ENCODE measurements at places on chromosomes 2 and 18.

DNA sequence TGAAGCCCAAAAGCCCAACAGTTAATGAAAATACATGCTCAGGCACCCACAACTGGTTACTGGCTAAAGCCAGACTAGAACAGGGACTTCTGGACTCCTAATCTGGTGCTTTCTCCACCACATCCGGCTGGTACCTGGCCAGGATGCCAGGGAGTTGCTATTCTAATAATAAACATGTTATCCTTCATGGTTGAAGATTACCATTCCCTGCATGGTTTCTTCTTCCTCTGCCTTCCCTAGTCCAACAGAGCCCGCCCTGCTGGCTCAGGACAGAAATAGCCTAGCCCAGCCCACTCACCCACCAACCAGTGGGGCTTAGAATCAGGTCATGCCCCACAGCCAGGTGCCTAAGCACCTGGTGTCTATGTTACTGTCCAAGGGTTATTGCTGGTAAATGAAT, 184.2 kb downstream of the TMEM247 start:
- DNase-seq, result no peak

GRCh38 chr2:168850846-168851245, 39.4 kb downstream of the SPC25 start:
- DNase-seq, result no peak

DNA sequence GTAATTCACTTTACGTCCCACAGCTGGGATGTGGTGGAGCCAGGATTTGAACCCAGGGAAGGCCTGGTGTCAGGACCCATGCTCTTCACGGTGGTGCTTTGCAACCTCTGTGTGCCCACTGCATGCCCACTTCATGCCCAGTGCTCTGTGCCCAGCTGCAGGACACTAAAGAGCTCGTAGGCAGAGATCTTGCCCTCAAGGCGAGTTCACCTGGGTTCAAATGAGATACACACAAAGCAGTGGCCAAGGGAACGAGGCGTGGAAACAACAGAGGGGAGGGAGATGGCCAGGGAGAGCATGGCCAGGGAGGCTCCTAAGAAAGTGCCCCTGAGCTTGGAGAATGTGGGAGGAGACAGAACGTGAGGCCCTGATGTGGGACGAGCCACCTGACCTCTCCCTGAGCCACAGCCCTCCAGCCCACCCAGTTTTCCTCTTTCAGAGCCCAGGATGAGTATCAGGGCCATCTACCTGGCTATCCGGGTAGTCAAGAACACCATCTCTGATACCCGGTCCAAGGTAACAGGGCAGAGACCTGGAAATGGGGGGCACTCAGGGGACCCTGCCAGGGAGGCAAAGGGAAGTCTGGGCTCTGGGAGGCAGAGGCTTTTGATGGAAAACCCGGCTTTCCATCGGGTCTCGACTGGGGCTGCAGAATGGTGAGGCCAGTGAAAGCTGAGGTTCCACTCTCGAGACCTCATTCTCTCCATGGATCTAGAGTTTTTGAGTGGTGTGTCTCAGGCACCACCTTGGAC, 20.4 kb downstream of the MROH2A start:
- no peak for DNase-seq

- DNase-seq, result no peak
These were observed 67.9 kb upstream of the TMEM17 start for GRCh38 chr2:62573936-62574335.

DNA sequence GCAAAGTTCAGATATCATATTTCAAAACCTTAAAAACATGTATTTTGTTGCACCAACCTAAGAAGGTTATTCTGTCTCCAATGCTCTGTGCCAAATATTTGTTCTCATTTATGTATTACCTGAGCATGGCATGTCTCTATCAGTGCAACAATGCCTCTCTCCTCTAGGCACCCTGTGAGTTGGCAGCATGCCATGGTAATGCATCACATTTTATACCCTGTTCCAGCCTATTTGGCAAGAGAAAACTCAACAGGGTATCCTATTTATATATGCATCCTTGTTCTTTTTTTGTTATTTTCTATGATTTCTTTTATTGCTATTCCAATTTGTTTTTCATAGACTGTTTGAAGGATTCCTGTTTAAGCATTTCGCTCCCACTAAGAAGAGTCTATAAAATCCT, 126.3 kb upstream of the NRXN1 start:
- DNase-seq, result no peak

DNA sequence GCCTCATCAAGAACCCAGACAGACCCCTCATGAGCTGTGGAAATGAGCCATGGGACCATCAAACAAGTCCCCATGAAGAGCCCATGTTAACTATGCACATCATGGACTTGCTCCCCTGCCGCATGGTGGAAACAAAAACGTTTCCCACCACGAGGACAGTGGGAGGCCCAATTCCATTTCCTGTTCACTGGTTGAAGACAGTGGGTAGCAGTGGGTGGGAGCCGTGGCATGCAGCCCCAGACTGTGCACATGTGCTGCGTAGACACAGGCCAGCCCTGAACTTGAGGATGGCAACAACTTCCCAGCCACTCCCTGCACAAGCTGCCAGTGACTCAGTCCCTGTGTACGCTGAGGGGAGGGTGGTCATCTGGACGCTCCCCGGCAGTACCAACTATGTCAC, 108.4 kb upstream of the LMAN1 start:
- DNase-seq, result no peak

DNA sequence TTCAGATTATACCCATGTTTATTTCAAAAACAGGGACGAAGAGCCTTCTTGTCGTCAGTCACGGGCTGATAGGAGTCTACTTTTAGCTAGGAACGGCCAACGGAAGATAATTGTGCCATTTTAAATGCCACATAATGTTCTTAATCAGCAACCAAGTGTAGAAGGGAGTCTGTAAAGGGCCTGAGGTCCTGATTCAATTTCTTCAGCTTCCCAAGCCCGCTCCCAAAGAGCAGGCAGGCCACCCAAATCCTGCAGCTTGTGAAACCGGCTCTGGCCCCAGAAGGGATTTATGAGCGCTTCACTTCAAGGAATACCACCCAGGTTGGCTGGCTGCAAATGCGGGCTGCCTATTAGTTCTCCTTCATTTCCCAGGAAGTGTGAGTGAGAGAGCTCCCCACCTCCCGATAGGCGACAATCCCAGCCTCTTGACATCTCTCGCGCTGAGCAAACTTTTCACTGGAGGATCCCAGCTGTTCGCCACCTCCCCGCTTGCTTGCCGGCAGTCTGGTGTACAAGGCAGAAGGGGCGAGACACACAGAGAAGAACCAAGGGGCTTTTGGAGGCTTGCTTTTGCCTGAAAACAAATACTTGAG, 272.9 kb downstream of the CDH20 start:
- DNase-seq, result no peak

DNA sequence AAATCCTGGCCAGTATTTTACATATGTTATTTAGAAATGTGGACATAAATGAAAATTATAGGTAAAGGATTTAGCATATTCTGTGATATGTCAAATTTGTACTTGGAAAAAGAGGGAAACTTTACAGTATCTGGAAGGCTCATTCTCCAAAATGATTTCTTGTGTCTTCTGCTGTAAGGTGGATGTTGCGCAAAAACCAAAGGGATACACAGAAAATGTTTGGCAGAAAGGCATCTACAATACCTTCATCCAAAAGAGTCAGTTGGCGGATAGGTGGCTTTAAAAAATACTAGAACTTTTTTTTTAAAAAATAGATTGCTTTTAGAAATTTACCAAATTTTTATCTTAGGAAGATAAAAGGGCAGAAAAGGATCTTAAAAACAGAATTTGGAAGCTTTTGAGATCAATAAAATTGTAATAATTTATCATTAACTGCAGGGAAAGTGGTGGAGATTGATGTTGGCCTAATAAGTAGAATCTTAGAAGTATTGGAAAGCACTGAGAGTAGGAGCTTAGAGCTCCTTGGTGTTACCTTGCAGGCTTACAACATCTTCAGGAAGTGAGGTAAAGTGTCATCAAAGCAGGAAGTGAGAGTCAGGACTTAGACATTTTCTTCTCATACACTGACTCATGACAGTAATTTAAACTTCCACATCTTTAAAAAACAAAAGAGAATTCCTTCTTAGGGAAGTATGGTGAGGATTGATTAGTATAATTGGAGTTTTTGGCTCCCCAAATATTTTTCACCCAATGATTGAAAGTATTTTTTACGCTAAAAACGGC, 2.1 kb downstream of the NABP1 start:
- no peak for DNase-seq

GRCh38 chr2:11578081-11578948, 44.5 kb downstream of the GREB1 start:
- no peak for DNase-seq

GRCh38 chr2:95007822-95008221, 17.7 kb upstream of the MAL start:
- no peak for DNase-seq

- DNase-seq, result no peak
These were observed 108.1 kb downstream of the FHOD3 start for GRCh38 chr18:36405611-36406010.

GRCh38 chr2:26058390-26058789, 24.5 kb downstream of the RAB10 start:
- DNase-seq, result no peak

DNA sequence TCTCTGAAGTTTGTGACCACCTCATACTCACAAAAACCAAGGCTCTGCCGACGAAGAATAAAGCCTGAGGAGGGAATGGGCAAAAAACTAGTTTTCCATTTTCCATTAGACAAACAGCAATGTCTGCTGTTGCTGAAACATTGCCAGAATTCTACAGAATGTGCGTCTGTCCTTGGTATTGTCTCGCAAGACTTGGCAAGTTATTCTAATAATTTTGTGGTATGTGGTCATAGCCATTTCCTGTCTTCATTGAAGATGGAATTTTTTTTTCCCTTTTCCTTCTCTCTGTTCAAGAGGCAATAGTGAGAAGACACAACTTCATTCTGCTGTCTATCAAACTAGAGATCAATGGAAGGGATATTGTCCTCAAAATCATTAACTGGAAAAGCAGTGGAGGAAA, 296.1 kb downstream of the RND3 start:
- no peak for DNase-seq

DNA sequence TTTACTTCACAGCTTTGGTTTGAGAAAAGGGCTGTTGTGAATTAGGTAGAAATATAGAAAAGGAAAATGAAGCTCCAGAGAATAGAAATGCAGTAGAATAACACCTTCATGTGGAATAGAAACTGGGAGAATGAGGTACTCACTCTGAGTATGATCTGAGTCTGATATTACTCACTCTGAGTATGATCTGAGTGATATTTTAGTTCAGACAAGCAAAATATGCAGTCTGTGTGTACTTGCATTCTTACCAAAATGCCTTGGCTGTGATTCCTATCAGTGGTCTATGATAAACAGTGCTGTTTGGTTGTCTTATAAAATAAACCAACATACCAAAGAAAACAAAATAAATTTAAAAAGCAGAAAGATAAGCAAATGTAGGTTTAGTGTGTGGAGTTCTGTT, 487.6 kb downstream of the THSD7B start:
- DNase-seq, result no peak

DNA sequence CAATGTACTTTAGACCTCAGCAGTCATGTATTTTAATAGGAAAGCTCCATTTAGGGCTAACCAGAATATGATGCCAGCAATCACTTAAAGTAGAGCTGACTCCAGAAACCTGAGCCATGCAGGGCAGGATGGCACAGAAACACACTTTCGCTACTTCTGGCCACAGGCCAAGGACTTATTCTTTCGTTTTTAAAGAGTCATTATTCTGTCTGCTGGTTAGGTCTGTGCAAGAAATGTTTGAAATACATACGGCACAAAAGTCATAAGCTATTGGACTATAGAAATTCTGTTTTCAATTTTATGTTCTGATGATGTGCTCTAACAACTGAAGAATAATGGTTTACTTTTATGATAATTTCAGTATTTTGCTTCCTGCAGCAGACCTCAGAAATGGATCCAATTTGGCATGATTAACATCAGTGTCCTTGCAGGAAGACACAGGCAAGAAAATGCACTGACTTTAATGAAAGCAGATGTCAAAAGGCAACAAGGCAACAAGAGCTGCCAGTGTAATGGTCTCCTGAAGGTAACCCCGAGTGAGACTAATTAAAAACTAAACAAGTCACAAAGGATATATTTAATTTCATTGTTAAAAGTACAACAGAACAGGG, 114.4 kb upstream of the CHRNA1 start:
- DNase-seq, result no peak

DNA sequence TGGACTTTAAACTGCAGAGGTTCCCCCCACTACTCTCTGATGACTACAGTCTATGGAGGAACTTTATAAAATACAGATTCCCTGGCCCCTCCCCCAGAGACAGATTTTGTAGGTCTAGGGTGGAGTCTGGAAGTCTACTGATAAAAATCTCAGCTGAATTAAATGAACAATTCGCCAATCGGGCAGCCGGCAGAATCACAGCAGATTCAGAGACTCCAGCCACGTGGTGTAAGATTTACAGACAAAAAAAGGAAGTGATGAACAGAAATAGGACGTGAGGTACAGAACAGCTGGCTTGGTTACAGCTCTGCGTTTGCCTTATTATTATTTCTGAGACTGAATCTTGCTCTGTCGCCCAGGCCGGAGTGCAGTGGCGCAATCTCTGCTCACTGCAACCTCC, 21.4 kb upstream of the MTA3 start:
- DNase-seq, result no peak

DNA sequence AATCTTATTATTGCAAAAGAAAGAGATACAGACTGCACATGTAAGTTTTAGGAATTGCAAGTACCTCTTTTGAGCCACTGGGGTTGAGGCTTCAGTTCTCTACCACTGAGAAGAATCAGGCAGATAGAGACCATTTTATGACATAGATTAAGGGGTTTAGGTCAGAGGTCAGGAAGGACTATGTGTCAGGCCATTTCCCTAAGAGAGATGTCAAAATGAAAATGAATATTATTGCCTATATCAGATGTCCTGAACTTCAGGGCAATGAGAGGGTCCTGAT, 113.7 kb downstream of the GATA6 start:
- DNase-seq, result no peak

GRCh38 chr18:53531187-53531586, 693.3 kb downstream of the MBD2 start:
- DNase-seq, result no peak

DNA sequence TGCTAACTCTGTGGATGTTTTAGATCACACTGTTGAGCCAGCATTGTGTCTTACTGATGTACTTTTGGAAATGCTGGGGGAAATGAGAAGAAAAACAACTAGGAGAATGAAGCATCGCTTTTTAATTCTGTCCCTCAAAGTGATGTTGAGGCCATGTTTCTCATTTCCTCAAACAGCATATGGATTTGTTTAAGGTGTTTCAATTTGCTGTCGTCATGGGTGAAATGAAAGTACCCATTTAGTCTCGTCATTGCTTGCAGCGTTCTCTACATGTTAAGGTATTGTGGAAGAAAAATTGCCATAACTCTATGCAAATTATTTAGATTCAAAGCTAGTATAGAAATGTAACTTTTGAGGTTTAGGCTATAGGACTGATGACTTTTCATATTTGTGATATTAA, 151.3 kb downstream of the KCTD1 start:
- DNase-seq, result no peak

DNA sequence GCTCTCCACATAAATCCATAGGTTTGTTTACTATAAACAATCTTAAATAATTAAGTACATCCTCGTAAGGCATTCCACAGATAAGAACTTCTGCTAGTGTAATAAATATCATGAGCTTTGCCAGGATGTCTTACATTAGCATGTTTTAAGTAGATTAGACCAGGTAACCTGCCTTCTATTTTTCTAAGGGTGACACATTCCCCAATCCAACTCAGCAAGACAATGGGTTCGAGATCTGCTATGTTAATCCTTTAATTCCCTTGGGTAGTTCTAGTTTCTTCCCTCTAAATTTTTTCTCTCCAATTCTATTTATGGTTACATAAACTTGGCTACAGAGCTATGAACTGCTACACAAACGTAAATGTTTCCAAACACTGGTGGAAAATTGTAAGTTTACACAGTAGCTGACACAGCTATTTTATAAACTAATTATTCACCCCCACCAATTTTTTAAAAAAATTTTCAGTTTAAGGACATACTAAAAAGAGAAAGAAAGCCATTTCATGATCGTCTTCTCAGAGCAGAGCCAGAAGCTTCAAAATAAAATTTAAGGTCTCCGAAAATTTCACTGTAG, 386.5 kb upstream of the SLC39A10 start:
- DNase-seq, result no peak

Data from stimulated activated CD4-positive, alpha-beta T cell treated with anti-CD3 and anti-CD28 coated beads, Interleukin-2, amount 100 ng/mL, for 4 hours (primary cell).